ENCODE measurements at places on chromosomes 2 and 18. TPM values are rescaled to one million over a fixed set of nuclear protein-coding genes. Genes with fewer than 3 reads are reported as not detected.

Gene CFAP210
- not detected for total RNA-seq

Gene TMEM178A
- total RNA-seq = 2.0 TPM

Gene COLEC11
- 1.7 TPM for total RNA-seq

Gene CYP27A1
- 31.9 TPM for total RNA-seq

Gene RNU2-63P
- 3.3 TPM for total RNA-seq

Gene TACR1
- total RNA-seq = 3.4 TPM

Gene WNT6
- 2.1 TPM for total RNA-seq

Gene GNAL
- 12.0 TPM for total RNA-seq

Gene SLC23A3
- total RNA-seq = 3.5 TPM

Gene ELOA2
- total RNA-seq = not detected

Gene TRIM43
- total RNA-seq = not detected

Gene DYSF
- total RNA-seq = 28.8 TPM

Gene LANCL1
- 39.3 TPM for total RNA-seq

Gene TBR1
- not detected for total RNA-seq

Gene IL1RN
- 6.0 TPM for total RNA-seq
